ENCODE measurements at places on chromosomes 4 and X.
A peak's percentile ranks its signal among the peaks of the same experiment; 100 is the strongest.

DNA sequence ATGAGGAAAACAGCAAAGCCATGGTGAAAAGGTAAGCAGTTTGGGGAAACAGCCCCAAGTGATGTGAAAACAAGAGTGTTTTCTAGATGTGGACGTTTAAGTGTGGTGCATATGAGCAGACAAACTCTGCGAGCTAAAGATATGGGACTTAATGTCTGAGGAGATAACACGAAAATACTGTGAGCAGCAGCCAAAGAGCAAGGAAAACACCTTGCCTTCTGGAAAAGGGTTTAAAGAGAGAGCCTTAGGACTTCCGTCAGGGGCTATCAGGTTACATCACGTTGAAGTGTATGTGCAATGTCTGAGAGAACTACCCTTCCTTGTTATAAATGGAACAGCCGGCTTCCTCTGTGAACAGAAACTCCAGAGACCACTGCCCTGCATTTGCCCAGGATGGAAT, 54.2 kb downstream of the LEF1 start:
- DNase-seq, result no peak

- no peak for DNase-seq
Observed at GRCh38 chr4:170589597-170590191, 499.9 kb upstream of the AADAT start.

GRCh38 chrX:48540028-48540375, 488 bp downstream of the TBC1D25 start:
- DNase-seq, result peak; percentile 39

- DNase-seq, result no peak
Observed at GRCh38 chr4:116055857-116056827, 942.7 kb upstream of the NDST4 start.

DNA sequence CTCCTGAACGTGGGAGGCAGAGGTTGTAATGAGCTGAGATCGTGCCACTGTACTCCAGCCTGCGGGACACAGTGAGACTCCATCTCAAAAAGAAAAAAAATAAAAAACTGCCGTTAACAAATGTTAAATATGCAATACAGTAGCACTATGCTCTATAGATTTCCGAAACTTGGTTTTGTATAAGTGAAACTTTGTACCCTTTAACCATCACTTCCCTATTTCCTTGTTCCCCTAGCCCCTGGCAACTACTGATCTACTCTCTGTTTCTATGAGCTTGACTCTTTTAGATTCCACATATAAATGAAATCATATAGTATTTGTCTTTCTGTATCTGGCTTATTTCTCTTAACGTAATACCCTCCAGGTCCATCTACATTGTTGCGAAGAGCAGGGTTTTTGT, 74.1 kb downstream of the TAB3 start:
- DNase-seq, result no peak

- DNase-seq, result no peak
Observed at GRCh38 chrX:15376956-15377355, 7.3 kb downstream of the VEGFD start.

- DNase-seq, result no peak
Observed at GRCh38 chr4:56704089-56704871, 23.2 kb upstream of the HOPX start.

DNA sequence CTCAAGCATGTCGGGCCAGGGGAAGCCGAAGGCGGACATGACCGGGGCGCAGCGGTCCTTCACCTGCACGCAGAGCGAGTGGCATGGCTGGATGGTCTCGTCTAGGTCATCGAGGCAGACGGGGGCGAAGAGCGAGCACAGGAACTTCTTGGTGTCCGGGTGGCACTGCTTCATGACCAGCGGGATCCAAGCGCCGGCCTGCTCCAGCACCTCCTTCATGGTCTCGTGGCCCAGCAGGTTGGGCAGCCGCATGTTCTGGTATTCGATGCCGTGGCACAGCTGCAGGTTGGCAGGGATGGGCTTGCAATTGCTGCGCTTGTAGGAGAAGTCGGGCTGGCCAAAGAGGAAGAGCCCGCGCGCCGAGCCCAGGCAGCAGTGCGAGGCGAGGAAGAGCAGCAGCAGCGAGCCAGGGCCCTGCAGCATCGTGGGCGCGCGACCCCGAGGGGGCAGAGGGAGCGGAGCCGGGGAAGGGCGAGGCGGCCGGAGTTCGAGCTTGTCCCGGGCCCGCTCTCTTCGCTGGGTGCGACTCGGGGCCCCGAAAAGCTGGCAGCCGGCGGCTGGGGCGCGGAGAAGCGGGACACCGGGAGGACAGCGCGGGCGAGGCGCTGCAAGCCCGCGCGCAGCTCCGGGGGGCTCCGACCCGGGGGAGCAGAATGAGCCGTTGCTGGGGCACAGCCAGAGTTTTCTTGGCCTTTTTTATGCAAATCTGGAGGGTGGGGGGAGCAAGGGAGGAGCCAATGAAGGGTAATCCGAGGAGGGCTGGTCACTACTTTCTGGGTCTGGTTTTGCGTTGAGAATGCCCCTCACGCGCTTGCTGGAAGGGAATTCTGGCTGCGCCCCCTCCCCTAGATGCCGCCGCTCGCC, at the start of gene SFRP2:
Gene SFRP2 (minus strand): TSS at position 671 of the 864 bp plus-strand sequence. CDS start 248 bp downstream, at position 423.
- no peak for DNase-seq
